ENCODE measurements at places on chromosomes 3 and 15.

DNA sequence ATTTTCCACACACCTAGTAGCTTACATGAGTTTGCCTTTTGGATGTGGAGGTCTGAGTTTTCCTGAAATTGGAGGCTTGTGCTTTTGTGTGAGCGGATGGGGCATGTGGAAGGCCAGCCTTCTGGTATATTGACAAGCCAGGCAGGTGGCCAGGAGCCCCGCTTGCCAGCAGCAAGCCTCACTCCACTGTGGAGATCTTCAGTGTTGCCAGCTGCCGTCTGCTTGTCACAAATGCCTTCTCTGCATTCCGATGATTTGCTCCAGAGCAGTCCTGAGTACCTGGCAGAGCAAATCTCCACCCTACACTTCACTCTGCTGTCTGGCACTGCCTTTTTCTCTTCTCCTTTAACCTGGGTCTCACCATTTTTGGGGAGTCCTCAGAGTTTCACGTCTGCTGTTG is 29.1 kb upstream of the CHST2 start:
- DNase-seq, result no peak

DNA sequence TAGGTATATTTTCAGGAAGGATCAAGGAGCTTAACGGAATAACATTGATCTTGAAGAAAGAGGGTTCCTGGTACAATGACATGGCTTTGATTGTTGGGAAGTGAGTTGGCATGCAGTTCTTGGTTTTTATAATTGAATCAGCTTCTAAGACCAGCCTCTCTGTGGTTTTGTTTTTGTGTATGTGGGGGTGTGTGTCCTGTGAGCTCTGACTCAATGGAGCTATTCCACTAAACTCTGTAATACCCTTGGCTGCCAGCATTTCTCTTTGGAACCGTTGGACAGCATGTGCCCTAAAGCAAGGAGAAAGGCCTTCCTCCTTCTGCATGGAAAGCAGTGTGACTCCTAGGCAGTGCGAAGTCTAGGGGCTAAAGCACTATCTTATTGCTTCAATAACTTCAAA is 124.8 kb downstream of the EDEM1 start:
- no peak for DNase-seq

- no peak for DNase-seq
Measured at GRCh38 chr15:71532994-71533393, 277.4 kb upstream of the NR2E3 start.

- DNase-seq, result no peak
Measured at GRCh38 chr3:130849091-130849552, 44.8 kb upstream of the ATP2C1 start.

DNA sequence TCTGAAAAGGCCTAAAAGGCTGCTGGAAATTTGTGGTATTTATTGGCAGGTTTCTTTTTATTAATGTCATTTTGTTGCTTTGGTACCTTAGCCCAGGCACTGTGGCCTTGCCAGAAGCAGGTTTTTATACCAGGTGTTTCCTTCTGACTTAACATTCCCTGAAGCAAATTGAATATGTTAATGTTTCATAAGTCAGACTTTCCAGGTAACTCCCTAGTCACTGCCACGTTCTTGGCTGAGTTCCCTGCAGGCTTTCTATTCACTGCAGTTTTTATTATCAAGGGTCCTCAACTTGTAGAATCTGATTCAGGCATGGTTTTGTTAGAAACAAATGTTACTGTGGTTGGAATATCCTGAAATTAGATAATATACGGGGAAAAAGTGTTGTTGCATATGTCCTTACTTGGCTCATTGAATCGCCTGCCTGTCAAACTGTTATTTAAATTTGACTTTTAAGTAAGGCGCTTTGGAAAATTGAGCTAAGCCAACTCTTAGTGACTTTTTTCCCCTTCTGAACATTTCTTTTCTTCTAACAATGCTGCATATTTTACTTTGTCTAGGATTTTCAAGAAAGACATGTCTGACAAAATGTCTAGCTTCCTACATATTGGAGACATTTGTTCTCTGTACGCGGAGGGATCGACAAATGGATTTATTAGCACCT is 22.9 kb downstream of the ITPR1 start:
- DNase-seq, result no peak

DNA sequence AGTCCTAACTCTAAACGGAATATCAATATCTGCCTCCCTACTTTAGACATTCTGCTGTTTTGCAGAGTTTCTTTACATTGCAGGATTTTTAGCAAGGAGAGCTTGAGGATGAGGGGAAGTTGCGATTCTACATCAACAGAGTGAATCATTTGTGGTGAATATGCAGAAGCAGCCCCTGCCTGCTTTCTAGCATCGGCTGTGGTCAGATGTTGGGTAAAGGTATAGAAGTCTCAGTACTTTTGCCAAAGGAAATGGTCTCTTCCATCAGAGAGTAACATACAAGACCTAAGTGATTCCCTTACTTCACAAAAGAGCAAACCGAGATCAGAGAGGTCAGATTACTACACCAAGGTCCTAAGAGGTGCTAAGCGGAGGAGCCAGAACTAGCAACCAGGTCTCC is 15.2 kb downstream of the ST3GAL6 start:
- no peak for DNase-seq

GRCh38 chr15:74041311-74041756 is 41.0 kb downstream of the GOLGA6A start:
- no peak for DNase-seq

- DNase-seq, result peak; percentile 37
Measured at GRCh38 chr15:62059816-62060112, 483 bp downstream of the VPS13C start.

DNA sequence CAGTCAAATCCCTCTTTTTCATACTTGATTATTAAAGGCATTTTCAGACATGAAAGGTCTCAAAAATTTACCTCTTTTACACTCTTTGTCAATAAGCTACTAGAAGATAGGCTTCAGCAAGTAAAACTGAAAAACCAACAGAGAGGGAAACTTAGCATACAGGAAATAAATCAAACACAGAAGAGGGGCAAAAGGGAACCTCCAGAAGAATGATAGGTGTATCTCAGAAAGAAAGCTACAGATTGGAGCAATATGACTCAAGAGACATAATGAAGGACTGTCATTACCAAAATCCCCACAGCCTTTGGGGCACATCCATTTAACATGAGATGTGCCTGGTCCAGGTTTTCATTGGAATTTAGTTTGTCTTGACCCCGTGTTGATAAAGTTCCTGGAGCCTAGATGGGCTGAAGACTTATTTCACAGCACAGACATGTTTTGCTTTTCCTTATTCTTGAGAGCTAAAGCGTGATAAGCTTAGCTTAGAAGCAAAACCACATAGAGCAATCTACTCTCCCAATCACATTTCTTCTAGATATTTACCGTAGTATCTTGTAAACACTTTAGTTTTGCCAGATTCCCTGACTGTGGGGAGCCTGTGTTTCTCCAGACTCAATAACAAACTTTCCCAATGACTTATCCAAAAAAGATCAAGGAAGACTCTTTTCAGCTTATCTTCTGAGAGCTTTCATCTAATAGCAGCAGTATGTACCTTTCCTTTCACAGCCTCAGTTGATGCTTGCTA is 11.7 kb downstream of the LRRFIP2 start:
- no peak for DNase-seq

DNA sequence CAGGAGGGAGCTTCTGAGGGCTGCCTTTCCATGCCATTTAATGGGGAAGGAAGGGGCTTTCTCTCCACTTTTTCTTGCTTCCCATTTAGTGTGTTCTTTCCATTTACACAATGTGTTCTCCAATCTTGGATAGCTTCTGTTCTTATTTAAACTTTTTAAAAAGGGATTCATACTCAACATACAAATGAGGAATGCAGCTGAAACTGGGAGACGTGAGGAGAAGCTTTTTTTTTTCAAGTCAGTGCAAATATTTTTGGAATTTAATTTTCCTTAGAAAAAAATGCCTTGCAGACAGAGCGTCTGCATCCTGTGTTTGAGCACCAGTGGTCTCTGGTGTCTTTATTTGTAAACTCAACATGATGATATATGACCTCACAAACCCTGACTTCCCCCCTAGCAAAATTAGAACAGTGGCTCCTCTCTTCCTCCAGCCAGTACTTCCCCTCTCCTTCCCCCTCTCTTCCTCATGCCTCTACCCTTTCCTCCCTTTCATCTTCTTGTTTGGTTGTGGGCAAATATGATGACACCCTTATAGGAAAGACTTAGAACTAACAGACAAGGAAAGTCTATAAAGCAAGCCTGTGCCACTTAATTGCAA is 48.1 kb upstream of the PCSK6 start:
- DNase-seq, result no peak

GRCh38 chr3:21216598-21216997 is 534.4 kb downstream of the ZNF385D start:
- no peak for DNase-seq

GRCh38 chr3:142007710-142008399 is 131.4 kb downstream of the ATP1B3 start:
- DNase-seq, result no peak

DNA sequence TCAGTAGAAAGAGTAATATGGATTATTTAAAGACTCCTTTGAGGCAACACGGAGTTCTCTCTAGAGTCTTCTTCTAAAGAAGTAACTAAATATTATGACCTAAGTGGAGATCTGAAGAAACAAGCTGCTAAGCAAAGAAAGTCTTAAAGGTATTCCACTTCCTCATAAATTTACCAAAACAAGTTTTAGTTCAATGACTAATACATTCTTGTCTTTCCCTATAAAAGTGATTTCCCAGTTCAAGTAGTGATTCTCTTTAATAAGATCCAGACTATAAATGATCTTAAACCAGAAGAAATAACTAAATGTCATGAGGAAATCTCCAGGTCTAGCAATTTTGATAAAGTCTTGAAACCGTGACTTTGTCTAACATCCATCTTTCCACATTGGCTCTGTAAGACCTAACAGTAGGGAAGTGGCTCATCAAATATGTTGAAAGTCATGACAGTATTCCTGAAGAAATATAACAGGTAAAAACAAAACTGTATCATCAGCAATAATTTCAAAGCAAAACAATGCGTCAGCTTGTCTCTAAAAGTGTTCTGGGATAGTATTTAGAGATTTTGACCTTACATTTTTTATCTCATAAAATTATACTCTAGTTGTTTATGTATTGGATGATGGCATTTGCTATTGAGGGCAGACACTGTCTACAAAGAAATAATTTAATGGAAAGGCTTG is 51.8 kb upstream of the NEDD4 start:
- no peak for DNase-seq

DNA sequence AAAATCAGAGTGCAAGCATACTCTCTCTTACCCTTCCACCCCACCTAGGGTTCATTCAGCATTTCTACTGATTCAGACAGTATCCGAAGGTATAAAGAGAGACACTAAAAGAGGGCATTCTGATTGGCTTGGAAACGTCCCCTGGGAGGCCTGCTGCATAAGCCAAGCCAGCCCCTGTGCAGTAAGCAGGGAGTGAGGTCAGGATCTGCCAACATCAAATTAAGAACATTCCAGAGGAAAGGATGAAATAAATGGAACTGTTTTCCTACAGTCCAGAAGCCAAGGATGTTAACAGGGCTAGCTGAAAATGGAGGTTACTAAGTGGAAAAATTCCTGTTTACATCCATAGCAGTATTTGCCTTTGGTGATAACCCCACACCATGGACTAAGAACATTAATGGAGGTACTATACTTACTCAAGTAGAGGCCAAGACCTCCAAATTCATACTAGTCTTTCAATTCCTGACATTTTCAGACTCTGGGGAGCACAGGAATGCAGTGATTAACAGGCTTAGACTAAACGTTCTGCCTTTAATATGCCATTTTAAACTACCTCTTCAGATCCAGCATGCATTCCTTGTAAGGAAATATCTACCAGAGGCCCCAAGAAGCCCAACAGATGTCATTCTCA is 34.5 kb downstream of the NPTN start:
- DNase-seq, result no peak

DNA sequence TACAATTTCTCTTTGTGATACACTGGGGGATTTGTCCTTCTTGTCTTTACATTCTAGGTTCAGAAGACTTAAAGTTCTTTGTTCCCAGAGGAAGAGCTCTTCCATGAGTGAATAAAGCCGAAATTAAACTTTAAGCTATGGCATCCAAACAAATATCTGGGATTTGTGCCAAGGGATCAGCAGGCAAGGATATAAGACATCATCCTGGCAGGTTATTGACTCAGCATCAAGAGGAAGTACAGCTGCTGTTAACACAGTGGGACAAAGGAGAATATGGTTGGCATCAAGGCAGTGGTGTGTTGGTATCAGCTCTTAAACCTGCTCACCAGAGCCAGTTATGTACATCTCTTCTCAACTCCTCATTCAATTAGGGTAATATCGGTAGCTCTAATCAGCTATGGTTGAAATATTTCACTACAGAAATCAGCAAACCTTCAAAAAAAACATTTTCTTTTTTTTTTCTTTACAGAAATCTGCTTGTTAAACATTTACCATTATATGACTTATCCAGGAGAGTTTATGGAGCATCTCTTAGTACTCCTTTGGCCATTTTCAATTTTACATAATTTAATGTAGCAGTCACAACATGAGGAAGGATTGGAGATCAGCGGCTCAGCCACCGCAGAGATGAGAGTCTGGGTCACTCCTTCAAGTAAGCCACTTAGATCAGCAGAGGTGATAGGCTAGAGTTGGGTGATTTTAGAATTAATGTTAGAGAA is 1198.6 kb upstream of the EPHA6 start:
- no peak for DNase-seq

- no peak for DNase-seq
Measured at GRCh38 chr3:102398666-102399065, 36.1 kb upstream of the ZPLD1 start.

DNA sequence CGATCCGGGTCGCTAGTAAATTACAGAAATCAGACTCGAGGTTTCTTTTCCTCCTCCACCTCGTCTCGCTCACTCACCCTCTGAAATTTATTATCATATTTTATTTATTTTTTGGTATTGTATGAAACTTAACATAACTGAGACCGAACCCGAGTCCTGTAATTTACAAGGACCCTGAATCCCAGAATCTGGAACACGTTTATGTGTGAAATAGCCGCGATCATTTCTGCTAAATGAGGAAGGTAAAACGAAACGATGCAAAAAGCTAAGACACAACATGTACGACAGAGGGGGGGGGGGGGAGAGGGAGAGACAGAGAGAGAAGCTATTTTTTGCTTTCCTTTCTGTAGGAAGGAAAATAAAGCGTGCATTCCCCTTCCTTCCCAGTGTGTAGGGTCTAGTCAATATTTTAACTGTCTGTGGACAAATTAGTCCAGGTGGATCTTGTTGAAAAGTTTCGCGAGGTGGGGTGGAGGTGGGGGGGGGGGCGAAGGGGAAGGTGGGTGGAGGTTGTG is 1.6 kb downstream of the BBX start:
- DNase-seq, result no peak

GRCh38 chr3:179760944-179761343 is 108.1 kb downstream of the USP13 start:
- DNase-seq, result no peak
